ENCODE measurements at places on chromosomes 1 and 21.
A peak's percentile ranks its signal among the peaks of the same experiment; 100 is the strongest.

GRCh38 chr1:96651517-96651916 lies 70.1 kb upstream of the PTBP2 start:
- DNase-seq = no peak

DNA sequence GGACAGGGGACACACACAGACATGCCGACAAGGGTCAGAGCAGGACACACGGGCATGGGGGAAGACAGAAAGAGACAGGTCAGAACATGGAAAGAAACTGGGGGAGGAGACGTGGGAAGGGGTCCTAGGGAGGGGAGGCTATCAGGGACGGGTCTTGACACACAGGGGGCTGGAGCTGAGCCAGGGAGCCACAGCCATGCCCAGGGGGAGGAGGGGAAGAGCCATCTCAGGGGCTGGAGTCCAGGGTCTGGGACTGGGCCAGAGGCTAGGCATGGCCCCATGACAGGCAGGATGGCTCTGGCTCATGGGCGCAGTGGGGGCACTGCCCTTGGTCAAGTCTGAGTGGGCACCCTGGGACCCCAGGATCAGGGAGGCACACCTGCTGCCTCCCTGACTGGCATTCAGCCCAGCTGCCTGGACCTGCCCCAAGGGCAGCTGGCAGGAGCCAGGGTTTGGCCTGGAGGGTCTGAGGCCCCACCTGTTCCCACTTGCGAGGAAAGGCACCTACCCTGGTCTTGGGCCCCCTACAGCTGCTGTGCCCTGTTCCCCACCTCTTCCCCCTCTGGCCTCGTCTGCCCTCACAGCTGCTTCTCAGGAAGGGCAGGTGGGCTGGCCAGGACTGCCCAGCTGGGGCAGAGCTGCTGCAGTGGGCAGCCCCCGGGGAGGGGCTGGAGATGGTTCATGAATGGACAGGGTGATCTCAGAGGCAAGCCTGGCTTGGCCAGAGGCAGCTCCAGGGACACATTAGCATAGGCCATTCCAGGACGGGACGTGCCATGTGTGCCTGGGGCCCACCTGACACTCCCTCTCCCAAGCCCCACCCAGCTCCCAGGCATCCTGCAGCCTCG lies 42.9 kb downstream of the HSPG2 start:
- no peak for DNase-seq

- DNase-seq = no peak
Observed at GRCh38 chr21:30227633-30228404, 11.9 kb upstream of the CLDN8 start.

GRCh38 chr1:180178511-180179161 lies 24.0 kb downstream of the QSOX1 start:
- peak; percentile 69 for DNase-seq

GRCh38 chr1:28154078-28154594 lies 22.4 kb downstream of the PTAFR start:
- DNase-seq = no peak

DNA sequence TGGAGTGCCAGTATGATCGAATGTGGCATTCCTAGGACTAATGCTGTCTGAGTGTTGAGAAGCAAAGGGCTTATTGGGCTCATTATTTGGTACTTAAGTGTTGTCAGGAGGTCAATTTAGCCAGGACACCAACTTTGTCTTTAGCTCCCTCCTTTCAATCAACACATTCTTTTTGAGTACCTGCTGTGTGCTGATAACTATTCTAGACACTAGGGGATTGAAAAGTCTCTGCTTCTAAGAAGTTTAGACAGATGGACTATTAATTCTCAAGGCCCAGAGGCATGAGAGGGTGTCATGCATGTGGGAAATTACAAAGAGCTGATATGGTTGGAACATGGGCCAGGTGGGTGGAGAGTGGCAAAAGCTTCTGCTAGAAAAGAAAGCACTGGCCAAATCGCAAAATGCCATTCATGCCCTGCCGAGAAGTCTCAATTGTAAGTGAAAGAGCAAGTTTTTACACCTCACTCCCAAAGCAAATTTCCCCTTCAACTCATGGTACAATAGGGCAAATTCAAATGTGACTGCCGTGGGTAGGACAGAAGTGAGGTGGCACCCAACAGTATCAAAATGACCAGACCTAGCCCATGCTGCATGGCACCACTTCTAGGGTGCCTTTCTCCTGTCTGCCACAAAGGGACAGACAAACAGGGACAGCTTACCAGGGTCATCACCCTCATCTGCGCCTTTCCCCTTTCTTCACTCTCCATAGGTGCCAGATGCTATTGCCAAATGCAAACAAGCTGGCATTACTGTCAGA lies 53.6 kb upstream of the LAX1 start:
- DNase-seq = no peak

DNA sequence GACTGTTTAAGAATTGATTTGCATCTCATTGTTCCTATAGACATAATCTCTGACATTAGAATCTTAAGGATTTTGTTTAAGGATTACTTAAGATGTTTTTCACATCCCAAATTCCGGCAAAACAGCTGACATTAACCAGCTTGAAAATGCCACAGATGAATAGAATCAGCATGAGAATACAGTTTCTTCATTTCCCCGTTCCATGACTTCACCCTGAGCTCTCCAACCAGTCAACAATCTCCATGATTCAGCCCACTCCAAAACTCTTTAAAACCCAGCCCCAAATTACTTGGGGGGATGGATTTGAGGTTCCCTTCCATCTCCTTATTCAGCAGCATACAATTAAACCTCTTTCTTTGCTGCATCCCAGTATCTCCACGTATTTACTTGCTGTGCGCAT lies 201.0 kb downstream of the LYPLAL1 start:
- no peak for DNase-seq
